Foreskin melanocyte (primary cell): ENCODE measurements at places on chromosomes 5 and 9.

- no peak for DNase-seq
Observed at GRCh38 chr9:68775003-68775730, 70.1 kb downstream of the PIP5K1B start.

GRCh38 chr9:96686638-96687335, 31.7 kb upstream of the PRXL2C start:
- peak; percentile 57 for DNase-seq

GRCh38 chr9:6024035-6024554, 8.7 kb upstream of the RANBP6 start:
- DNase-seq, result no peak

DNA sequence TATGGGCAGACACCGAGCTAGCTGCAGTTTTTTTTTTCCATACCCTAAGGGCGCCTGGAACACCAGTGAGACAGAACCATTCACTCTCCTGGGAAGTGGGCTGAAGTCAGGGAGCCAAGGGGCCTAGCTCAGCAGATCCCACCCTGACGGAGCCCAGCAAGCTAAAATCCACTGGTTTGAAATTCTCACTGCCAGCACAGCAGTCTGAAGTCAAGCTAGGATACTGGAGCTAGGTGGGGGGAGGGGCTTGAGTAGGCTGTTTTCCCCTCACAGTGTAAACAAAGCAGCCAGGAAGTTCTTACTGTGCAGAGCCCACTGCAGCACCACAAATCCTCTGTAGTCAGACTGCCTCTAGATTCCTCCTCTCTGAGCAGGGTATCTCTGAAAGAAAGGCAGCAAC, 151.7 kb upstream of the HCN1 start:
- DNase-seq, result no peak

DNA sequence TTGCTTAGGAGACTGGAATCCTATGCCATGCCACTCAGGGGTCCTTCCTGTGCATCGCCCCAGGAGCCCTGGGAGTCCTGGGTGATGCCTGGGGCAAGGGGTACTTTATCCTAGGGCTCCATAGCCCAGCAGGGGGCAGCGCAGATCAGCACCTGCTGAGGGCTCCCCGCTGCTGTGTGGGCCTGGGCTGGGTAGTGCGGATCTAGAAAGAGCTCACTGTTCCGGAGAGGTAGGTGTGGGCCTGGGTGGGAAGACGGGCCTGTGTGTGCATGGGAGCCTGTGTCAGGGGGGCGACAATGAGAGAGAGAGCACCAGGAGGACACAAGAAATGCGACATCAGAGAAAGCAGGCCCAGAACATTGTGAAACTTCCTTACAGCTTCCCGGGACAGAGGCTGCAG, 11.4 kb upstream of the DAB2IP start:
- DNase-seq, result no peak

DNA sequence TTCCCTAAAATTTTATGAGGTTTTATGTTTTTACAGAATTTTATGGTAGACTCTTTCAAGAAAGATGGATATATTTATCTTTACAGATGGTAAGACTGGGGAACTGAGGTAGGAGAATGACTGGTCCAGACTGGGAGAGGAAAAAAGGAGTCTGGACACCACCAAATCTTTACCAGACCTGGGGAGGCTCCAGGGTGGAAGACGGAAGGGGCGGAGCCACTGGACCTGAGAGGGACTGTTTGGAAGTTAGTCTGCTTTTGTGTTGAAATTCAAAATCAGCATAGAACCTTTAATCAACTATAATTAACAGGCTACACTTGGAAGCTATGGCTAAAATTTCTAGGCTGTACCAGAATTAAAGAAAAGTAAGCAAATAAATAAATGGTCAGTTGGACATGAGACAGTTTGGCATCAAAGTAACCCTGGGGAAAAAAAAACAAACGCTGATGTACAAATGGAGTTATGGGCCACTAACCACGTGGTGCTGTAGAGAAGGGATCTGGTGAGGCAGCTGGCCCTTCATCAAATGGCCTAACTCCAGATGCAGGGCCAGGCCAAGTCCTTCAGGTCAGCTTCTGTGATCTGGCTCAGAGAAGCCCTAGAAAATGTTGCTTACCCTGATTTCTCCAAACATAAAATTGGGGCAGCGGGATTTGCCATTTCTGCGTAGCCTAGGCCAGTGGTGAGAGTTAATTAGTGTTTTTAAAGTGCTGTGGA, 155.1 kb downstream of the ARSB start:
- no peak for DNase-seq

DNA sequence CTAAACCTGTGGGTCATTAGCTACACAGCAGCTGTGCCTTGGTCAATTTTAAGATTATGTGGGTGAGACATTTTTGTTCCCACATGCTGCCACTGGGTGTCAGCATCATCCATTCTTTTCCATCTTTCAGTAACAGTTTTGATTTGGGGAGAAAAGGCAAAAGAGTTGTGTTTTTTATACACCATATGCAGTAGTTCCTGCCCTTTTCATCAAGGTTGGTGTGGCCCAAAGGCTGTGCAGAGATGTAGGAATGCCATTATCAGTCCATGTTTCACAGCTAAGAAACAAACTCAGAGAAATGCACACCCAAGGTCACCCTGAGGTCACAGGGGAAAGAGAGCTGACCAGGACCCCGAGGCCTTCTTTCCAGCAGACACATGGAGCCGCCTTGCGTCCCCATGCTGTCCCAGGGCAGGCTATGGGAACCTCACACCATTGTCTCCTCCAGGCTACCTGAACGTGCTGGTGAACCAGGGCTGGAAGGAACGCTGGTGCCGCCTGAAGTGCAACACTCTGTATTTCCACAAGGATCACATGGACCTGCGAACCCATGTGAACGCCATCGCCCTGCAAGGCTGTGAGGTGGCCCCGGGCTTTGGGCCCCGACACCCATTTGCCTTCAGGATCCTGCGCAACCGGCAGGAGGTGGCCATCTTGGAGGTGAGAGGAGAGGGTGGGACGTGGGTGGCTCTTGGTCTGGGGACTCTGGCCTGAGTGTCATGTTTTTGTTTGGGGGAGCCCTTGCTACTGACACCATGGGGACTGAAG, 27.8 kb upstream of the GRPEL2 start:
- peak; percentile 55 for DNase-seq

DNA sequence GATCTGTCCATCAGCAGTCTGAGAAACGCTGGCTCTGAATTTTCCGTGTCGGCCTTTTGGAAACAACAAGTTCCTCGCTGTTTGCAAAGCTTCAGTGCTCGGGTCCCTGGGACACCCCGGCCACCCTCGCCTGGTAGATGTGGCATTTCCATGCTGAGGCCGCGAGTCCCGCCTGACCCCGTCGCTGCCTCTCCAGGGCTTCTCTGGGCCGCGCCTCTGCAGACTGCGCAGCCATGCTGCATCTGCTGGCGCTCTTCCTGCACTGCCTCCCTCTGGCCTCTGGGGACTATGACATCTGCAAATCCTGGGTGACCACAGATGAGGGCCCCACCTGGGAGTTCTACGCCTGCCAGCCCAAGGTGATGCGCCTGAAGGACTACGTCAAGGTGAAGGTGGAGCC, 4.7 kb downstream of the NTNG2 start:
- DNase-seq, result no peak

GRCh38 chr5:143471666-143472464, 68.4 kb upstream of the NR3C1 start:
- no peak for DNase-seq

GRCh38 chr5:32618962-32619361, 33.6 kb downstream of the SUB1 start:
- no peak for DNase-seq

GRCh38 chr5:137233726-137234125, 265.4 kb downstream of the SPOCK1 start:
- no peak for DNase-seq

DNA sequence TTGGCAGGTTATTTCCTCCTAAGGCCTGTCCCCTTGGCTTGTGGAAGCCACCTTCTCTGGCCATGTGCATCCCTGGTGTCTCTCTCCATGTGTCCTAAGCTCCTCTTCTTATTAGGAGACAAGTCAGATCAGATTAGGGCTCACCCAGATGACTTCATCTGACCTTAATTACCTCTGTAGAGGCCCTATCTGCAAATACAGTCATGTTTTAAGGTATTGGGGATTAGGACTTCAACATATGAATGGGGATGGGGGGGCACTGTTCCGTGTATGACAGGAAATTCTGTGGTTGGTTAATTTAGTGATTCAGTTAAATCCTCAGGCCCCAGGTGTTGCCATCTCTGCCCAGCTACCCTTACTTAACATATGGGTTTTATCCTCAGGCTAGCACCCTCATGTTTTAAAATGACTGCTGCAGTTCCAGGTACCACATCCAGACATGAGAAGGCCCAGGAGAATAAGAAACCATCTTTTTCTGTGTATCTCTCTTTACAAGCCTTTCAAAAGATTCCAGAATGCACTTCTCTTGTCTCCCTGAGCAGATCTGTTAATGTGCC, 51.9 kb upstream of the RAI14 start:
- DNase-seq, result no peak

DNA sequence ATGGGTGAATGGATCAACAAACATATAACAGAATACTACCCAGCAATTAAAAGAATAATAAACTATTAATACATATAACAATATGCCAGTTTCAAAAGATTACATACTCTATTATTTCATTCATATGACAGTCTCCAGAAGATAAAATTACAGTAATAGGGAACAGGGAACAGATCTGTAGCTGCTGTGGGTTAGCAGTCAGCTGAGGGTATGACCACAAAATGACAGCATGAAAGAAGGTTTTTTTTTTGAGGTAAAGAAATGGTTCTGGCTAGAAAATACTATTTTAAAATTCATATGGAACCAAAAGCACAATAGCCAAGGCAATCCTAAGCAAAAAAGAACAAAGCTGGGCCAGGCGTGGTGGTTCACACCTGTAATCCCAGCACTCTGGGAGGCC, 73.0 kb upstream of the NR5A1 start:
- no peak for DNase-seq

GRCh38 chr5:59035681-59036080, 452.8 kb downstream of the RAB3C start:
- DNase-seq, result no peak

- DNase-seq, result no peak
Observed at GRCh38 chr9:123422635-123423310, 66.8 kb downstream of the CRB2 start.

DNA sequence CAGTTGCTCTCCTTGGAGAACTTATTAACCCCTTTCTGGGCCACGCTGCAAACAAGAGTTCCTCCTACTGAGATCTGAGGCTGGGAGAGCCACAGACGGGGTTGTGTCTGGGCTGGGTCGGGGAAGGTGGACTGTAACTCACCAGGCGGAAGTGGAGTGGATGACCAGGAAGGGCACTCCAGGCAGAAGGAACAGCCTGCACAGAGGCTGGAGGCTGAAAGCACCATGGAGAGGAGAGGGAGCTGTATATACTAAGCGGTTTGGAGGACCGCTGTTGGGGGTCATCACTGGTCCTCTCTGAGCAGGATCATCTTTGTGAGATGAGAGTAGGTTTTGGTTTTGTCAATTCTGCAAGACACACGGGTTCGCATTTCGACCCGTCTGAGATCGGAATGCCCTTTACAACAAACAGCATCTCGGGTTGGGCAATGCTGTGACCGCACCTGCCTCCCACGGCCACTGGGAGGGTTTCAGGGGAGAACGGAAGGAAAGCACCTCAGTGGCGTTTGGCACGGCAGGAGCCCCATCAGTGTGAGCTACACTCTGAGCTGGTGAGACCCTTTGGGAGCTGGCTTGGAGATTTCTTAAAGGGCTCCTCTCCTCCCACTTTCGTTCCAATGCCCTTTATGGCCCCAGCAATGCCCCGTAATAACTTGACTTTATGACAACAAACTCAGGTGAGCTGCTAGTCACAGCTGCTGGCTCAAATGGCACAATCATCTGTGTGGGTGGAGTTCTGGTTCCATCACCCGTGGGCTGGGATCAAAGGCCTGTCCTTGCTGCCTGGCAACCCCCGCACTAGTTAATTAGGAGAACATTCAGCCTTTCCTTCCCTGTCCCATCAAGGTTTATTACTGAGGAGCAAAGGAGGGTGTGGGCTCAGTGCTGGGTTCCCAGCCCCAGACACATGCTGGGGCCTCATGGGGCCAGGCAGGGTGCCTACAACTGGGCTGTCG, 18.7 kb upstream of the NEURL1B start:
- DNase-seq, result no peak

DNA sequence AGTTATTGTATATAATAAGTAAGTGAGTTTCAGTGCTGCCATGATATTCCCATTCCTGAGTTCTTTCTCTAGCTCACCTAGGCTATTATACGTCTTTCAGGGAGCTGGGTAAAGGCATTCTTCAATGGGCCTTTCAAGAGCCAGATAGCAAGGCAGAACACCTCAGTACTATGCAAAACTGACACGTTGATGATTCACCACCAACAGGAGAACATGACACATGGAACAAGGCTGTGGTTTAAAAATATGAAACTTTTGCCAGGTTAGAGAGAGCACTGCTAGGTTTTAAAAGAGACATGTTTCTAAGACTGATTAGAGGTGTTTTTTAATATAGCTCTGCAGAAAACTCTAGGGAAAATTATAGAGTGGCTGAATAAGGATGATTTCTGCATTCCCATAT, 95.9 kb downstream of the UGCG start:
- DNase-seq, result no peak

DNA sequence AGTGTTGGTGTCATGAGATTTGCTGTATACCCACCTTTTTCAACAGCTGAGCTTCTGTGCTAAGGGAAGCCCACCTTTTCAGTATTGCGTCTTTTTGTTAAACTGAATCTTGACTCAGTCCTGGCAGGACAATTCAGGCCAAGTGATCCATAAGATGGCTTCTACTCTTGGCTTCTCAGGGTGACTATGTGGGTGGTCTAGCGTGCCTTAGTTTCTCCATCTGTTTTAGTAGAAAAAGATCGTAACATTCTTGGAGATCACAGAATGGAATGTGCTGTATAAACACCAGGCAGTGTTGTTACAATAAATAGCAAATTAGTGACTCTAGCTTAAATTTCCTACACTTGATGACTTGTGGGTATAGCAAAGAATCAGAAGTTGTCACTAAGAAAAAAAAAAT, 66.6 kb downstream of the PCSK5 start:
- no peak for DNase-seq

DNA sequence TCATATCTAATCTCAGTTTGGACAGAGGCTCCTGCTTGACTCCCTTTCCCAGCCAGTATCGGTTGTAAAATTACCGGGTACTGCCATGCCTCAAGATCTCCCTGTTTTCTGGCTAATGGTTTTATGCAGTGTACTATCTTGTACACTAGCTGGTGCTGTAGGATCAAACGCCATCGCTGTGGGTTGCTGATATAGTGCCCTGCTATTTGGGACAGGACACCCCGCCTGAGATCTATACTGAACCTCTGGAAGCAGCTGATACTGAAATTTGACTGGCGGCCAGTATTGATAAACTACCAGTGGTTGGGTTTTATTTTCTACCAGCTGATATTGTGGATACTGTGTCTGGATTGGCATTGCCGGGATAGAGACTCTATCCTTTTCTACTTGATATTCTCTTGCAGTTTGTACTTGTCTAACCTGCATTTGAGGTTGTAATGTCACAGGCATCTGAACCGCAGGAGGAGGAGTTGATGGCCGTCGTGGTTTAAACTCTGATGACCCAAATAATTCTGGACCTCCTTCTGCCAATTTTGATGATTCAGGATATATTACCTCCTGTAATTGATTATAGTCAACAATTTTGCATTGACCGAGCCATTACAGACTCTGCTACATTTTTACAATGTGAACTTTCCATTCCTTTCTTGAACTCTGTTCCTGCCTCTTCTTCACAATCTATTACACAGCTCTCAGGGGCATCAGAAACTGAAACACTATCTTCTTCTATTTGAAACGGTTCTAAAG, 112.5 kb upstream of the LARP1 start:
- no peak for DNase-seq

GRCh38 chr9:136889858-136890257, 3.5 kb downstream of the TRAF2 start:
- no peak for DNase-seq
